Left ventricle myocardium superior (tissue), 1 donor: ENCODE measurements at places on chromosomes 5 and 9. TPM values are rescaled to one million over a fixed set of nuclear protein-coding genes. Genes with fewer than 3 reads are reported as not detected.

DNA sequence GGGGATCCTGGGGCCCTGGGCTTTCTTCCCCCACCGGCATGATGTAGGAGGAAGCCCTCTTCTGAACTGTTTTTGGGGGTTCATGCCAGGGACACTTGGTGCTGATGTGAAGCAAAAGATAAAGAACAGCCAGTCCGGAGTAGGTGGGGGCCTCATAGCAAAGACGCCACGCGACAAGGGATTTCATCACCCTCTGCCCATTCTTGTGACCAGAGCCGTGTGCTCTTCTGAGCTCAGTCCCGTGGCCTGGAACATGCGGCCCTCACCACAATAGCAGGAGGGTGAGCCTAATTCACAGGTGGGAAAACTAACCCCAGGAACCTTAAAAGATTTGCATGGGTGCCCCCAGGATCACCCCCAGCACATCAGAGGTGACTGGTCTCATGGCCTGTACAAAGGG lies 225.9 kb downstream of the HSPA4 start:
- DNase-seq: no peak

DNA sequence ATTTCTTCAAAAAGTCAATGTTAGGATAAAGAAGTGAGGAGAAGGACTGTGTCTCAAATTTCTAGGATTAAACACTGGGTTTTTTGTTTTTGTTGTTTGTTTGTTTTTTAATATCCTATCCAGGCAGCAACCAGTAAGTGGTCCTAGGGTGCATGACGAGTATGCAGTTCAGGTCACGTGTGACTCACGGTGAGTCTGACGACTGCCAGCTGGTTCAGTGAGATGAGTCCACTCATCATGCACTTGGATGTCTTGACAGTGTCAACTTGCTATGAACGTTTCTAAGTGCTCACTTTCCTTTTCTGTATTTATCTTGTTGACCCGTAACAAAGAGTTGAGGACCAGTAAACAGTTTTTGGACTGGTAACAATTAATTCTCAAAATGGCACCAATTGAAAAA lies 32.7 kb downstream of the ATG10 start:
- DNase-seq: no peak

DNA sequence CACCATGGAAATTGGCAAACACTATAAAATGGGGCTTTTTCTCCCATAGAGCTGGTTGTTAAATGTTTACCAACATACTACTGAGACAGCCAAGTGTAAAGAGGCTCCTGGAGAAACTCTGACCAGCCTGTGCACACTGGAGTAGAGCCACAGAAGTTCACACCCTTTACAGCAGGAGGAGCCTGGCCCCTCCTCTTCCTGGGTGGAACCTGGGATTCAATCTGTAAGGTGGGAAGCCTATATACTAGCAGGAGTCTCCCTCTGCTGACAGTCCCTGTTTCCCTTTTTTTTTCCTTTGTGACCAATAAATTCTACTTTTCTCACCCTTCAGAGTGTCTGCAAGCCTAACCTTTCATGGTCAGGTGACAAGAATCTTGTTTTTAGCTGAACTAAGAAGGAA lies 10.4 kb upstream of the SLC30A5 start:
- no peak for DNase-seq

GRCh38 chr9:112224401-112225289 lies 49.5 kb upstream of the SUSD1 start:
- DNase-seq: no peak

DNA sequence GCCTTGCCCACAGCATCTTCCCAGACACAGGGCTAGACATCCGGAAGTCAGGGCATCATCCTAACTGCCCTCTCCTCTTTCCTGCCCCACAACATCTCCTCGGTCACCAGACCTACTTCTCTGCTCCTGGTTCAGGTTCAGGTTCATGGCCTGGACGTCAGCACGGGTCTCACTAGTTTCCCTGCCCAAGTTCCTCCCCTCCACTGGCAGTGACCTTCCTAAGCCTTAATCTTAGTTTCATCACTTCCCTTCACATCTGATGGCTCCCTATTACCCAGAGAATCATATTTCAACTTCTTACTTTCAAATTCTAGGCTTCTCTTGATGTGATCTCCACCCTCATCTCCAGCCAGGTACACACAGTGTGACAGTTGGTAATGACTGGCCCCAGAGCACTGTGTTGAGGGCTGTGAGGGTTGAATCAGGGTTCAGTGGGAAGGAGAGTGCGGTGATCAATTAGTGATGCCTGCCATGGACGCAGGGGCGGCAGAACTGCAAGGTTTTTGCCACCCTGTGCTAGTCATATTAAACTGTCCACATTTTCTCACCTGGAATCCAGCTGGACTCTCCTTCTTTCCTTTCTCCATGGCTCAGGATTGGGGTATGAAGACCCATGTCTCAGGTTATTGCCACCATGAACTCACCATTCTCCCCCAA lies 34.3 kb upstream of the CRB2 start:
- DNase-seq: no peak

DNA sequence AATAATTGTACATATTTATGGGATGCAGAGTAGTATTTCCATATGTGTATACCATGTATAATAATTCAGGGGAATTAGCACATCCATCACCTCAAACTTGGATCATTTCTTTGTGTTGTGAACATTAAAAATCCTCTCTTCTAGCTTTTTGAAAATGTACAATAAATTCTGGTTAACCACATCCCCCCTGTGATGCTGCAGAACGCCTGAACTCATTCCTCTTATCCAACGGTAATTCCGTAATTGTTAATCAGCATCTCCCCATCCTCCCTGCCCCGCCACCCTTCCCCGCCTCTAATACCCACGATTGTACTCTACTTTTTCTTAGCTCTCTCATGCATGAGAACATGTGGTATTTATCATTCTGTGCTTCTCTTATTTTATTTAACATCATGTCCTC lies 127.7 kb upstream of the ANKRD55 start:
- no peak for DNase-seq

GRCh38 chr9:81384911-81385310 lies 304.4 kb downstream of the TLE1 start:
- DNase-seq: no peak

GRCh38 chr9:133990366-133991213 lies 1.5 kb downstream of the VAV2 start:
- DNase-seq: peak; percentile 56

DNA sequence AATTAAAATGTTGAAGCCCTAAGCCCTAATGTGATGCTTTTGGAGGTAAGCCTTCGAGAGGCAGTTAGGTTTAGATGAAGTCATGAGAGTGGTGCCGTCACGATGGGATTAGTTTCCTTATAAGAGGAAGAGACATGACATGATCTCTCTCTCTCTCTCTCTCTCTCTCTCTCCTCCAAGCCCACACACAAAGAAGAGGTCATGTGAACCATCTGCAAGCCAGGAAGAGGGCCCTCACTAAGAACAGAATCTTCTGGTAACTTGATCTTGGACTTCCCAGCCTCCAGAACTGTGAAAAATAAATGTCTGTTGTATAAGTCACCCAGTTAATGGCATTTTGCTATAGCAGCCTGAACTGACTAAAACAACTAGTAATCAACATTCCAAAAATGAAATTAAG lies 175.5 kb downstream of the GNA14 start:
- DNase-seq: no peak

GRCh38 chr9:100131216-100131615 lies 32.2 kb downstream of the INVS start:
- DNase-seq: no peak

- no peak for DNase-seq
These were observed 21.4 kb downstream of the GLRA1 start for GRCh38 chr5:151903243-151903653.

DNA sequence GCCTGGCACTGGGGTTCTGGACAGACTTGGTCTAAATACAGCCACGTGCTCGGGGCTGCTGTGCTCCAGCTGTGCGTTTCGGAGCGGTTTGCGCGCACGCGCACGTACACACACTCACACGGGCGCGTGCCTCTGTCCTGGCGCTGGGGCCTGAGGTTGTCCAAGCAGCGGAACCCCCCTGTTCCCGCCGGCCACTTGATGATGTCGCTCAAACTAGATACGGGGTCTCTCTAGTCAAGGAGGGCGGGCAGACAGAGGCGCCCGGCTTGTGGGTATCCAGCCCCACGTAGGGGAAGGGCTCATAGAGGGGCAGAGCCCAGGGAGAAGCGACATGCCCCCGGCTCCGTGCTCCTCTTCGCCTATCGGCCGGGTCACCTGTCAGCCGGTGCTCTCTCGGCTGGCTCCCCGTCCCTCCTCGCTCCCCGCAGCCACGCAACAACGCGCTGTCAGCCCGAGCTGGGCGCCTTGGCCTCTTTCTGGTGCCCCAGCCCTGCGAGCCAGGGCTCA lies 8.9 kb downstream of the NR2F1-AS1 start:
- DNase-seq: peak; percentile 33

- DNase-seq: peak; percentile 62
These were observed 248.6 kb upstream of the ANKRD55 start for GRCh38 chr5:56481428-56482357.

- DNase-seq: no peak
These were observed 180.8 kb downstream of the GAPVD1 start for GRCh38 chr9:125442452-125442851.

- DNase-seq: no peak
These were observed 143.4 kb downstream of the KDM4C start for GRCh38 chr9:6901180-6901579.

DNA sequence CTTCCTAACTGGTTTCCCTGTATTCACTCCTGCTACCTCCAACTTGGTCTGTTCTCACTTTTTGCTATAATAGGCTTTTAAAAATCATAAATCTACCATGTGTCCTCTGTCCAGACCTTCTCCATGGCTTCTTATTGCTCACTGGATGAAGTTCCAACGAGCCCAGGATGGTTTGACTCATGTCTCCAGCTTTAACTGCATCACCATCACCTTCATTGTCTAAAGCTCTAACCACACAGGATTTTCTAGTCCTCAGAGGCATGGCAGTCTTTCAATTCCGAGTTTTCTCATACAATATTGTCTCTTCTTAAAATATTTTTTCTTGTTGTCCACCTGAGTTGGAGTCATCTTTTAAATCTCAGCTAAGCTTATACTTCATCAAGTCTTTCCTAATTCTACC lies 49.3 kb downstream of the PDCD1LG2 start:
- DNase-seq: no peak

DNA sequence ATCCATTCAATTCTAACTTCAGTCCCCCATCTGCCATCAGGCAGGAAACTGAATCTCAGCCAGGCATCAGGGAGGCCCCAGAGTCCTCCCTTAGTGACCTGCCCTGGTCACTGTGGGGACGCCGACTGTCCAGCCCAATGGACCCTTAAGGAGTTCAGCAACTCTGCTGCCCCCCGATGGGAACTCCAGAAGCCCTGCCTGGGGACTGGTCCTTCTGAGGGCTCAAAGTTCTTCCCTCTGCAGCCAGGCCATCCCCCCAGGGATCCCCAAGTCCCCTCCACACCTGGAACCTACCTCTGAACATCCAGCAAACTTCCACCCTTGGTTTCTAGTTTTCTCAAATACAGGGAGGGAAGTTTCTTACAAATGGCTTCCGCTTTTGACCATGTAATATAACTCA lies 76.8 kb downstream of the UBE2QL1 start:
- no peak for DNase-seq

DNA sequence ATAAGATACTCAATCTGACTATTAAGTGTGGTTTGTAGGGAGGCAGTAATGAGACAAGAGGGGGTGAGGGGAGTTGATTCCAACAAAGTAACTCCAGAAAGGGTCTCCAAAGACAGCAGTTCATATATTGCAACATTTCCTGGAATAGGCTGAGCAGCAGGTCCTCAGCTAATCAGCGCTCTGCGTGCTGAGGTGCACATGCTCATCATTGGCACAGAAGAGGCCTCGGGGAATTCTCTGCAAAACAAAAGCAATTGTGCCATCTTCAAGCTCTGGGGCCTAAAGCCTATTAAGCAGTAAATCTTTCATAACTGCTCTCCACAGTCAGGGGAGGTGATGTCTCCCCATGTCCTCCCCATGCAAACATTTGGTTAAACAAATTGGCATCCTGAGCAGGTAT lies 357.3 kb downstream of the SPOCK1 start:
- no peak for DNase-seq

DNA sequence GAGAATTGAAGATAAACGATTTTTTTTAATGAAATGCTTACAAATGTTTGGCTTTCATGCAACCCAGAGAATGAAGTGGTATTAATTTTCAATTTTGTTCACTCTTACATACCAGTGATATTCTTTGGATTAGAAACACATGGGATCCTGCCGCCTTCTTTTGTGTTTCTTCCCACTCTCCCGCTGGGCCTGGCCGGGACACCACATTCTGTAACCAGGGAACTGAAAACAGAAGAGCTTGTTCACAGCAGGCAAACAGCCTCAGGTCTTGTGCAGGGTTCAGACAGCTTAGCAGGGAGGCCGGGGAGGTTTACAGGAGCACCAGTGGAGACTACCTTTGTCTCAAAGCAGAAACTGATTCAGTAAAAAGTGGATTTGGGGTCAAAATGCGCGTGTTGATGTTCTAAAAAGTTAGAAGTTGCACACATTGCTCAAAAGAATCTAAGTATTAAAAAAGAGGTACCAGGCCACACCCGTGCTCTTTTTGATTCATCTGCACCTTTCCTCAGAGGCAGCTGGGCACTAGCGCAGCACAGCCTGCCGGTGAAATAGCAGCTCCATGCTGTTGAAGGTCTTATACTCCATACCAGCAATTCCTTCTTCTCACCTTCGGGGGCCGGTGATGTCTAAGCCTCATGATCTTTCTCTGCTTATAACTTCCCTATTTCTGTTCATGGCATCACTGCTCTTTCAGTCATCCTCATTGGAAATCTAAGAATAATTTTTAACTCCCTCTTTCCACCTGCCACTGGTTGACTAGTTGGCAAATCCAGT lies 67.1 kb downstream of the GRAMD2B start:
- no peak for DNase-seq

- no peak for DNase-seq
These were observed 562.7 kb downstream of the TLE4 start for GRCh38 chr9:80134487-80134886.

- no peak for DNase-seq
These were observed 142.0 kb downstream of the CMYA5 start for GRCh38 chr5:79831381-79832309.

- no peak for DNase-seq
These were observed 43.4 kb upstream of the N4BP3 start for GRCh38 chr5:178069909-178070308.

DNA sequence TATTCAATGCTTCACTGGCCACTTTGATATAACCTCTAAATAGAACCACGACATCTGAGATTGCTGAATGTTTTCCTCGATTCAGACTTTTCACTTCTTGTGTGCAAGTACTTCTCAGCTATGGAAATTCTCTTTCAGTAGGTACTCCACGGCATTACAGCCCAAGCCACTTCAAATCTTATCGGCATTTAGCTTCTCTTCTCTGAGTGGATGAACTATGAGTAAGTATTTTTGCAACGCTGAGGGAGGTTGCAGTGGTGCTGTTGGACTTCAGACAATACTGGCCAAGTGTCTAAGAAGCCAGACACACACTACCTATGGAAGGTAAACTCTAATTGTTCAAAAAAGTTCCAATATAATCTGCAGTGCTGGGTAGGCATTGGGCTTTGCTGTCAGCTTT lies 60.1 kb downstream of the FBN2 start:
- no peak for DNase-seq

The HACD4 gene
- 0.89 TPM for total RNA-seq

The PPIC gene
- 52.2 TPM for total RNA-seq

The PRSS3 gene
- not detected for total RNA-seq

The STPG3 gene
- 0.69 TPM for total RNA-seq

The FOXI1 gene
- not detected for total RNA-seq

The ZNF367 gene
- 2.5 TPM for total RNA-seq

The CCL21 gene
- total RNA-seq: 32.5 TPM

The TMEM252 gene
- total RNA-seq: not detected

The ARL14EPL gene
- not detected for total RNA-seq

The BNC2 gene
- 6.3 TPM for total RNA-seq

The NKD2 gene
- 3.4 TPM for total RNA-seq

The ZBTB43 gene
- total RNA-seq: 36.6 TPM

The FST gene
- total RNA-seq: 3.2 TPM

The TEK gene
- total RNA-seq: 22.2 TPM

The WDR31 gene
- total RNA-seq: 12.9 TPM

The PTGS1 gene
- total RNA-seq: 3.4 TPM

The FIBCD1 gene
- 0.40 TPM for total RNA-seq

The PCDHGA11 gene
- total RNA-seq: 5.0 TPM
